ENCODE measurements at places on chromosomes 5 and 9.

DNA sequence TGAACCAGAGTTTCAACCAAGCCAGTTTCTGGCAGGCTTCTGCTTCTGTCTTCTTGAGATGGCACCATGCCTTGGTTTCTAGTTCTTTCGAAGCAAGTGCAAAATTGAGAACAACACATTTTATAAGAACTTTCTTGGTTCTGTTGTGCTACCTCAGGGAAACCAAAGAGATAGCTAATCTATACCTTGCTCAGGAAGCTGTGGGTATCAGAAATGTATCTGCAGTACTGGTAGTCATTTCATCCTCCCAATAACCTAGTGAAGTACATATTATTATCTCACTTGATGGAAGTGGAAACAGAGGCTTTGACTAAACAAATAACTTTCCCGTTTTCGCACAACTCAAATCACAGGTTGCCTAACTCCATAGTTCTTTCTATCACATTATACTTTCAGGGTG is 246.6 kb downstream of the ENC1 start:
- DNase-seq: no peak

GRCh38 chr9:22102146-22103053 is 93.3 kb upstream of the CDKN2B start:
- DNase-seq: no peak

- DNase-seq: no peak
Measured at GRCh38 chr5:6585168-6585567, 47.7 kb downstream of the NSUN2 start.

GRCh38 chr5:83097689-83098231 is 20.4 kb downstream of the XRCC4 start:
- DNase-seq: no peak

DNA sequence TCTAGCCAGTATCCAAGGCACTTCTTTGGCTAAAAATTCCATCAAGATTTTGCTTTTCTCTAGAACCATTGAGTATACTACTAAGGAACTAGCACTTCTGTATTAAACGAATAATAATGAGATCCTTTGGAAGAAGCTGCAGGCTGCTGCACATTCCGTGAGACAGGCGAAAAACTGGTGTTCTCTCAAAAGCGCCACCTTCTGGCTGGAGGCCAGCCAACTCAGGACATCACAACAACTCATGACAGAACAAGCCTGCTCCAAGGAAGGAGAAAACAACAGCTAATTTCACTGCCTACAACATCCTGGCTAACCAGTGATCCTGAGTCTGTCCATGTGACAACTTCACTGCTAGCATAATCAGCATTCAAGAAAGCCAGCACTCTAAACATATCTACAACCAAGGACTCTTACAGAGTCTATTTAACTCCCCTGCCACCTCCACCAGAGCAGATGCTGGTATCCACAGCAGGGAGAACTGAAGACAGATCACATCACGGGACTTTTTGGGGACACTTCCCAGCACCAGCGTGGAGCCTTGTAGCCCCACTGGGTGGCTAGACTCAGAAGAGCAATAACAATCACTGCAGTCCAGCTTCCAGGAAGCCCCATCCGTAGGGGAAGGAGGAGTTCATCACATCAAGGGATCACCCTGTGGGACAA is 150.5 kb downstream of the YTHDC2 start:
- no peak for DNase-seq

DNA sequence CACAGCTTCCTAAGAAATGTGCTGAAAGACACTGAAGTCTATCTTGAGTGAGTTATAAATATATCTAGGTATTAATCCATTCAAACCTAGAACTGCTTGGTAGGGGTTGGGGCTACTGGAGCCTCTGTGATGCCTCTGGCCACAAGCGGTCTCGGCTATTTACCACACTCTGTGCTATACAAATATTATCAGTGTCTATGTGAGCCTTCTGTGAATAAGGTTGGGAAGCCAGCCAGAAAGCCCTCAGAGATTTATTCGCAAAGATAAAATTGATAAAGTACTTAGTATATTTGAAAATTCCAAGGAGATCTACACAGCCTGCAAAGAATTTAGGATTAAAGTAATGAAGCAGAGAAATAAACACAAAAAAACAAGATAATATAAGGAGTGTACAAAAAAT is 41.4 kb downstream of the LIFR start:
- DNase-seq: no peak

- no peak for DNase-seq
Measured at GRCh38 chr5:45694971-45695803, 993 bp downstream of the HCN1 start.

GRCh38 chr5:17077440-17078233 is 139.8 kb upstream of the BASP1 start:
- DNase-seq: no peak
